ENCODE measurements at places on chromosomes 3 and 15.
A peak's percentile ranks its signal among the peaks of the same experiment; 100 is the strongest.

DNA sequence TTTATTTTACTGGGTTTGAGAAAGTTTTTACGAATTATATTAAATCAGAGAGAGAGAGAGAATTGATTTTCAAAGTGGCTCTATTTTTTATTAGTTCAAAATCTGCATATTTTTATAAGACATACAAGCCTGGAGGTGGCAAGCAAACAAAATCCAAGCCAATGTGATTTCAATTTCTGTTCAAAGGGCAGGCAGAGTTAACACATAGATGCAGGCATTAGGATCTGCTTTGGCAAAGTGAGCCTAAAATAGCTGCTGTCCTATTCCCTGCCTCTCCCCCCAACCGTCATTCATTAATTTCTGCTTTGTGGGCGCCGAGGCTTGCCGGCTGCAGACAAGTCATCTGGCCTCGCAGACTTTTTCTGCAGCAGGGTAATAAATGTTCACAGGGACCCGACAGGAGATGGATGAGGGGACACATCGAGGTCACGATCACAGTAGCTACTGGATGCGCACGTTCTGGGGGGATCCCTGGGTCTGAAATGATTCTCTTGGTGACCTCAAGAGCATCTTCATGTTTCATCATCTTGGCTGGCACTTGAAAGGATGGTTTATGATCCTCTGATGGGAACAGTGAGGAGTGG lies 123.9 kb upstream of the SLC6A11 start:
- DNase-seq, result no peak

DNA sequence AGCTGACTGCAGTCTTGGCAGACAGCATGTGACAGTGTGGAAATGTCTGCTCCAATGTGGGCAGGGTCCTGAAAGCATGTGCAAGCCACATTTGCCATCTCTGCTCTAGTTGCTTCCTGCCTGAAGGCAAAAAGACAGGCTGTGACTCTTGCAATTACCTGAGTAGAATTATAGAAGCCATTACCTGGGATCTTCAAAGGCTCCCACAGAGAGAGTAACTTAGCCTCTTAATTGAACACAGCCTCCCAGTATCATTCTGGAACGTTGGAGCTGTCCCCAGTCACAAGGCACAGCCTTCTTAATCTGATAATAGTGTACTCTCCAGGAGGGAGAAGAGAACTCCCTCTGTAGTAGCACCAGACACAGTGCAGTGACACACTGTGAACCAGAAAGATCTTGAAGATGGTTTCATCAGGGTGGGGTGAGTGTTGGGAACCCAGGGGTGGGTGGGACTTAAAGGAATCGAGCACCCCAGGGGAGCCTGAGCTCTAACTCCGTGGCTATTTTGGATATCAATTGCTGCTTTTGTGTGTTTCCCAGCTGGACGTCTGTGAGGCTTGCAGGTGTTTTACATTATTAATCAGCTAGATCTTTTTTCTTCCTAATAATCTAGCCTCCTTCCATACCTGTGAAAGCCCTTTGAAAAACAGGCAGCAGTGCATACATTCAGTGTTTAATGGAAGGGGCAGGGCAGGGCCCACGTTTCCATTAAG lies 40.6 kb upstream of the GLCE start:
- no peak for DNase-seq

DNA sequence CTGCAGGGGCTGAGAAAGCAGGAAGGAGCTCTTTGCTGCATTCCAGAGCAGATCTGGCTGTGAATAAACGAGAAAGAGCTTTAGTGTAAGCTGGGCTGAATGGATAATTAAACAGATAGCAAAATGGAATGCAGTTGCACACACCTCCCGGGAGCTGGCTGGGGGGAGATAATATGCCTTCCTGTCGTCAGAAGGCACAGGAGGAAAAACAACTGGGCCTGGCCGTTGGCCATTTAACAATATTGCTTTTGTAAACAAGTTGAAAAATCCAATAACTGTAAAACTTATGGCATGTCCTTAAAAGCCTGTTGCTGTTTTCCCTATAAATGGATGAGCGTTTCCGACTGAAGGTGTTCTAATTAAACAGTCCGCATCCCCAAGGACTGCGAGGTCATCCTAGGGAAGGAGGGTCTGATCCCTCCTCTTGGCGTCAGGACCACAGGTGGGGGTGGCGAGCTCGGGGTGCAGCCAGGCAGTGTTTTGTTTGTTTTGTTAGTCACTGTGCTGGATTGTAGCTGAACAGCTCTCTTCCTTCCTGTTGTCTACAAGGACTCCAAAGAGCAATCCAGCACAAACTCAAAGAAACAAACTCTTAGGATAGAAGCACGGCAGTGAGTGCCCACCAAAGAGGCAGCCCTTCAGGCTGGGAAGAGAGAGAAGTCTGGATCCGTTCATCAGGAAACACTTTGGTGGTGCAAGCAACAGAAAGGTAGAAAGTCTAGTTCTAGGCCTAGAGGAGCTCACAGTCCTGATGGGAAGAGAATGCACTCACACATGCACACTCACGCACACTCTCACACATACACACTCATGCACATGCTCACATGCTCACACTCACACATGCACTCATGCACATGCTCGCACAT lies 133.4 kb upstream of the SMAD3 start:
- DNase-seq, result peak; percentile 62

- DNase-seq, result no peak
Measured at GRCh38 chr3:167772992-167773391, 37.5 kb downstream of the SERPINI1 start.

- no peak for DNase-seq
Measured at GRCh38 chr3:71673486-71673885, 51.7 kb downstream of the EIF4E3 start.

DNA sequence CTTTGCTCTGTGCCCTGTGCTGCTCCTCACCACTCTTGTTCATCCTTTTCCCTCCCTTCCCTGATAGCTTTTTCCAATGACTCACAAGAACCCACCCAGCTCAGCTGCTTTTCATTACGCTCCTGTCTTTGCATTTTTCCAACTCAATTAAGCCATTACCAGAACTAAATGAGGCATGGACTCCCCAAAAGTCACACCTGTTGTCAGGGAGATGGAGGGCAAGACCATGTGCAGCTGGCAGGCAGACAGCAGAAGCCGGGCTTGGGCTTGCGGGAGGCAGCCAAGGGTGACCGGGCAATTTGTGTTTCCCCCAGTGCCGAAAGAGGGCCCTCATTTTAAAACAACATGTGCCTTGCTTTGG lies 64.3 kb downstream of the CASR start:
- DNase-seq, result no peak

- no peak for DNase-seq
Measured at GRCh38 chr3:10918011-10918410, 74.5 kb upstream of the SLC6A1 start.

DNA sequence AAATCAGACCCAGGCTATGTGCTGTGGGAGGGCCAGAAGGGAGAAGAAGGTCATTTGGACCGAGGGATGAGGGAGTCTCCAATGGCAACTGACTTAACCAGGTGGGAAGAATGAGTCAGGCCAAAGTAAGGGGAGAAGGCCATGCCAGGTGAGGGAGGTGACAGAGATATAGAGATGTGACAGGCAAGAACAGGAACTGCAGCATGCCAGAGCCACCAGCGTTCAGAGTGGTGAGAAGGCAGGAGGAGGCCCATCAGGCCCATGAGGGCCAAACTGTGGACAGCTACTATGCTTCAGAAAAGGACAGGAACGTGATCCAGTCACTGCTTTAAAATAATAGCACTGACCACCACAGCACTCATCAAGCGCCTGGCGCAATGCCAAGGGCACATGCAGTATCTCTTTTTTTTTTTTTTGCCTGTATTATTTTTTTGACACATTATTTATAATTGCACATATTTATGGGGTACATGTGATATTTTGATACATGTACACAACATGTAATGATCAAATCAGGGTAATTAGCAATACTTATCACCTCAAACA lies 154.3 kb upstream of the IGF1R start:
- DNase-seq, result no peak

GRCh38 chr15:32716915-32717425 lies 834 bp upstream of the GREM1 start:
- DNase-seq, result no peak

- DNase-seq, result peak; percentile 54
Measured at GRCh38 chr15:84731774-84732173, 15.8 kb upstream of the SEC11A start.

GRCh38 chr3:5464649-5465048 lies 277.1 kb downstream of the EDEM1 start:
- no peak for DNase-seq

DNA sequence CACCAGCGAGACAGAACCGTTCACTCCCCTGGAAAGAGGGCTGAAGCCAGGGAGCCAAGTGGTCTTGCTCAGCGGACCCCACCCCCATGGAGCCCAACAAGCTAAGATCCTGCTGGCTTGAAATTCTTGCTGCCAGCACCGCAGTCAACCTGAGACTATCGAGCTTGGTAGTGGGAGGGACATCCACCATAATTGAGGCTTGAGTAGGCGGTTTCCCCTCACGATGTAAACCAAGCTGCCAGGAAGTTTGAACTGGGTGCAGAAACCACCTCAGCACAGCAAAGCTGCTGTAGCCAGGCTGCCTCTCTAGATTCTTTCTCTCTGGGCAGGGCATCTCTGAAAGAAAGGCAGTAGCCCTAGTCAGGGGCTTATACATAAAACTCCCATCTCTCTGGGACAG lies 151.0 kb downstream of the MBNL1 start:
- no peak for DNase-seq

DNA sequence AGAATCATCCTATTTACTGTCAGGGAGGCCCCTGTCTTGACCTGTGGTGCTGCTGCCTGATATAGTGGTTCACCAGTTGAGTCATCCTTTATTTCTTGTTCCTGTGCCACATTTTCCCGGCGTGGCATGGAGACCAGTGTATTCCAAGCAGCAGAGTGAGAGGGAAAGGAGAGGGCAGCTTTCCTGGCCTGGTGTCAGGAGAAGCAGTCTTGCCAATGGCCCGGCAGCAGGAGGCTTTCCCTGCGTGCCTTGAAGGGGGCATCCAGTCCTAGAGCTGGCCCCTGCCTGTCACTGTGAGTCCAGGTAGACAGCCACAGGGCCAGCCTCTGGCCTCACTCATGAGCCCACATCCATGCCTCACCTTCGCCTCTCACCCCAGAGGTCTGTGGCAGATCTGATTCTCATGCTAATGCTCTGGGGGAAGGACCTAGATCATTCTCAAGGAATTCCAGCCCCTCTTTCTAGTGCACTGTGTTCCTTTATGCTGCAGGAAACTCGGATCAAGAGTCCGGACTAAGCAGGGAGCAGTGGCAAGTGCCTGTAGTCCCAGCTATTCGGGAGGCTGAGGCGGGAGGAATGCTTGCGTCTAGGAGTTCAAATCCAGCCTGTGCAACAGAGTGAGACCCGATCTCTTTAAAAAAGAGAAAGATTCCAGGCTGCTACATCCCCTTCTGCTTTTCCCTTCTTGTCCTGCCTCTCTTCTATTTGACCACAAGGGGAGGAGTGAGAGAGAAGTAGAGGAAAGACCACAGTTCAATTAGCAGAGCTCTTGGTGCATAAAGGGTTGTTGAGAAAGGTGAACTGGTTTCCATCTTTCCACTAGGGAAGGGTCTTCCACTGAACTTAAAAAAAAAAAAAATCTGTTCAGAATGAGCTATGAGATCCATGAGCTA lies 66.8 kb upstream of the HACD2 start:
- no peak for DNase-seq

- no peak for DNase-seq
Measured at GRCh38 chr3:13262493-13263211, 157.5 kb downstream of the NUP210 start.

DNA sequence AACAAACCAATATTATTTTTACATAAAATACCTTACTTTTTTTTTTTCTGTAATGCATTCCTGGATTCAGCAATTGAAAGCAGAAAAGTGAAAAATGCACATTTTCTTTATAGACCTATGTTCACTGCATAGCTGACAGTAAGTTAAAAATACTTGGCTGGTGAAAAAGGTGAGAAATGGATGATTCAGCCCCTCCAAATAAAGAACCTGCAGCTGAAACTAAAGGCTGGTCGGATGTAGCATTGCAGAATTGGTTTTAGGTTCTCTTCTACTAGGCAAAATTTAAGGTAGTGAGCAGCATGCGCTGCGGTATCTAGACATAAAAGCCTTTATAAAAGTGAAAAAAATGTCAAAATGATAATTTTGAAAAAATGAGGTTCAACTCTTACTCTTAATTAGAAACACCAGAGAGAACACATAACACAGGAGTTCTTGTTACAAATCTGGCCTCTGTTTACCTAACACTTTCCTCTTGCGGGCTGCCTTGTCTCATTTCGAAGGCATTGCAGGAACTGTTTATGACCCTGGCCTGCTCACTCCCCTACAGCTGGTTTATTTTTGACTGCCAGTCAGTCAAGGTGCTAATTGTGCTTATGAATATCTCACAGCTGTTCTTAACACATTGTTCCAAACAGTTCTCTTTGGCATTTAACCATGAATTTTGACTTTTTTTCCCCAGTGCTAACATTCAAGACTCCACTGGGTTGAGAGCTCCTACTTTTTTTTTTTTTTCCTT lies 455.4 kb upstream of the TBL1XR1 start:
- no peak for DNase-seq

DNA sequence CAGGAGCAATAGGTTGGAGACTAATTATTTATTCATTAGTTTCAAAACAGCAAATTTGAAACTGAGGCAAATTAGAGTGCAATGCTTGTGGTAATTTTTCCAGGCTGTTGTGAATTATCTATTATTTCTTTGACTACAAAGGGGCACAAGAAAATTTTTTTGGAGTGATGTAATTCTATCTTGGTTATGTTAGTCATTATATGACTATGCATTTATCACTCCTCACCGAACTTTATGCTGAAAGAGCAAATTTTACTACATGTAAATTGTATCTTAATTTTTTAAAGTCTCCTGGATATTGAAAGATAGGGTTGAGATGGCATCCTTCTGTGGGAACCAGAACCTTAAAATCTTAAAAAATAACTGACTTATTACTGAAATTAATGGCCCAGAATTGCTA lies 320.0 kb upstream of the ROBO1 start:
- peak; percentile 3 for DNase-seq

GRCh38 chr15:69342460-69343076 lies 43.9 kb downstream of the PAQR5 start:
- no peak for DNase-seq

- no peak for DNase-seq
Measured at GRCh38 chr3:66720508-66720907, 219.7 kb upstream of the LRIG1 start.

DNA sequence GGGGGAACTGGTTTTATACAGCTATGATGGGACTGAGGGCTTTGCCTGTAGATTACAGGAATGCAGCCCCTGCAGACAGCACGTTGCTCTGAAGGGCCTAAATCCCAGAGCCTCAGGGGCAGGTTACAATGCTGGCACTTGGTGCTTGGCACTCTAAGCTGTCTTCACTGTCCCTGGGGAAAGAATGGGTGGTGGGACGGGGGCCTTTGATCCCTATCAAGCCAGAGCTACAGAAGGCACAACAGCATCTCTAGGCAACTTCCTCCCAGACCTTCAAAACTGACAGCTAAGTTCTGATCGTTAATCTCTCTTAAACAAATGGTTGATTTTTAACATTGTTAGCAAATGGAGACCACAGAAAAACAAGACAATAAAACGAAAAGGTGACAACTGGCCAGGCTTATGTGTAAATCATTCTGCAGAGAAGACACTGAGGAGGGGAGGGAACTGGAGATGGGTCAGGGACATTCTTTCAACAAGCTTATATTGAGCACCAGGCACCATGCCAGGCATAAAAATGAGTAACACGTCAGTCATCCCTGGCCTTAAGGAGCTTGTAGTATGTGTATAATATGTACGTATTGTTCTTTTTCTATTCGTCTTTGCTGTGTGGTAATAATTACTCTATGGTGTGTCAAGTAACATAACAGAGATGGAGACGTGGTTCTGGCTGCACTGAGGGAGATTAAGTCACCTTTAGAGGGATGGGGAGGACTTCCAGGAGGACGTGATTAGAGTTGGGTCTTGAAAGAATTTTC lies 49.1 kb downstream of the CA12 start:
- DNase-seq, result peak; percentile 72

GRCh38 chr3:196774191-196774820 lies 34.6 kb downstream of the PAK2 start:
- peak; percentile 12 for DNase-seq

GRCh38 chr3:76656531-76657070 lies 383.3 kb upstream of the ROBO2 start:
- no peak for DNase-seq

Data from AG08396 (cell line).